ENCODE measurements at places on chromosomes 5 and 9.

DNA sequence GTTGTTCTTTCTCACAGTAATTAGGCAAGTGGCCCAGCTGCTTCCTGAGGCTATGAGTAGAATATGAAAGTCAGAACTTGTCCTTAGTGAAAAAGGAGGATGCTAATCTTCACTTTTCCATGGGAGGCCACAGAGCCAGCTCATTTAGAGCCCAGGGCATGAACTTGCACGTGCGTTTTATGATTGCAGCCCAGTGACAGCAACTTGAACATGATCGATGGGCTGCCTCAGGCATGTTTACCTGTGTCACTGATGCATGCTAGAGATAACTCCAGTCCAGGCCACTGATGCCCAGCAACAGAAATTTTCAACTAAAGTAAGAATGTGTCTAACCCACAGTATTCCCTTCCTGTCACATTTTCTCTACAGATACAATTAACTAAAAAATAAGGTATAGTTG, 179.3 kb downstream of the CTNND2 start:
- DNase-seq: no peak

GRCh38 chr9:1058826-1059487, 8.8 kb downstream of the DMRT2 start:
- no peak for DNase-seq

GRCh38 chr9:93509084-93509483, 55.7 kb upstream of the FAM120AOS start:
- DNase-seq: no peak

DNA sequence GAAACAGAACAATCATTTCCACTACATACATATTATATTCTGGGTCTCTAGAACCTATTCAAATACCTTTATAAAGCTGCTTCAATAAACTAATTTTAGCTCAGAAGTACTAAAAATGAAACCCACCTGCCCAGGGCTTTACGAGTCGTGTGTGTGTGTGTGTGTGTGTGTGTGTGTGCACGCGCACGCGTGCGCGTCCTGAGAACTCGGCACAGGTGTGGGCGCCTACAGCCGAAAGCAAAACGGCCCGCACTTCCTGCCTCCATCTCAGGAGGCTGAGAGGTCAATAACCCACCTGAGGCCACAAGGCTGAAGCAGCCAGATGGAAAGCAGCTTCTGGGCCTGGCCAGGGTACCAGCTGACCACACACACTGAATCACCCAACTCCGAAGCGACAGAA, 3.0 kb downstream of the CLPTM1L start:
- DNase-seq: no peak

DNA sequence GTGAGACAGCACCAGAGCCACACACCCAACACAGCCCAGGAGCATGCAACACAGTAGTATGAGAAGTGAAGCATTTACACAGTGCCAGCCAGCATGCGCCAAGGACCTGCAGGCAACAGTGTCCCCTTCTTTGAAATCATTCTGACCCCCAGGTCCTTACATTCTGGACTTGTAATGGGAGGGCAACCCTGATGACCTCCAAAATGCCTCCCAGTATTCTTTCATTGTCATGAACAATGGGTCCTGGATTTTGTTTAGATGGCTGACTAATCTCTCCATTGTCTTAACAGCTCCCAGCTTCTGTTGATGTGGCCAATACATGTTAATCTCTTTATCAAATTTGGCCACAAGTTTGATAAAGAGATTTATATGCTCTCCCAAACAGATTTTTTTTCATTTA, 417.1 kb downstream of the DMRTA1 start:
- DNase-seq: no peak

DNA sequence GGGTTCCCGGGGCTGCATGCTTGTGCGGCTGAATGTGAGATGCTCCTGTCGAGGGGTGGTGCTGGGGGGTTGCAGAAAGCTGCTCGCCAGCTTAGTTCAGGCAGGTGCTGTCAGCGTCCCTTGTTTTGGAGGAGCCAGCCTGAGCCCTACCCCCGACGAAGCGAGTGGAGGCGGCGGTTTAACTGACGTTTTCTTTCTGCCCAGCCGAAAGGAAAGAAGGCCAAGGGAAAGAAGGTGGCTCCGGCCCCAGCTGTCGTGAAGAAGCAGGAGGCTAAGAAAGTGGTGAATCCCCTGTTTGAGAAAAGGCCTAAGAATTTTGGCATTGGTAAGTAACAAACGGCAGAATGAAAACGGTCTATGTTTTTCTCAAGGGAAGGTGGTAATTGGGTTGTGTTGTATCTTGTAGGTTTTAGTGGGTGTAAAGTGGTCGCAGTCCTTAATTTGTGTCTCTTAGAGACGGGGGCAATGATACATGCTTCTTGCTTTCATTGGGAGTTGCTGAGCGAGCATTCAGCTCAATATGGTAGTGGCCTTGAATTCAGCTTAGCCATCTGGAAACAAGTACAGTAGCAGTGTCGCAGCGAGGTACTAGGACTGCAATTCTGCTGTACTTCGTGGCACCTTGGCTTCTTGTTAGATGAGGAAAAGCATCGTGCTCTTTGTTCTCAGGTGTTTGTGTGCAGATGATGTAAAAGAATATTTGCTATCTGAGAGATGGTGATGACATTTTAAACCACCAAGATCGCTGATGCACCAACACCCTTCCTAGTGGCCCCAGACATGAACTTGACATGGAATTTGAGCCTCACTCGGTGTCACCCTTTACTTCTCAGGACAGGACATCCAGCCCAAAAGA, 928 bp downstream of the RPL7A start:
- no peak for DNase-seq

- DNase-seq: no peak
These were observed 6.2 kb downstream of the ADAMTSL2 start for GRCh38 chr9:133540698-133541025.

- DNase-seq: no peak
These were observed 24.0 kb upstream of the OCLN start for GRCh38 chr5:69468631-69469030.

- no peak for DNase-seq
These were observed 128.9 kb downstream of the SUSD1 start for GRCh38 chr9:112046181-112046580.
